Effector memory CD8-positive, alpha-beta T cell (primary cell): ENCODE measurements at places on chromosomes 1 and 21.

GRCh38 chr1:231395076-231395997 is 26.8 kb downstream of the EGLN1 start:
- peaks cover 60% of the 10 kb centered on the region for H3K4me1 ChIP-seq
- no peaks in the 10 kb centered on the region for H3K36me3 ChIP-seq
- no peak overlapping the region for H3K27ac ChIP-seq
- peak overlapping the region; percentile 13 for H3K4me3 ChIP-seq
- DNase-seq, result no peak

DNA sequence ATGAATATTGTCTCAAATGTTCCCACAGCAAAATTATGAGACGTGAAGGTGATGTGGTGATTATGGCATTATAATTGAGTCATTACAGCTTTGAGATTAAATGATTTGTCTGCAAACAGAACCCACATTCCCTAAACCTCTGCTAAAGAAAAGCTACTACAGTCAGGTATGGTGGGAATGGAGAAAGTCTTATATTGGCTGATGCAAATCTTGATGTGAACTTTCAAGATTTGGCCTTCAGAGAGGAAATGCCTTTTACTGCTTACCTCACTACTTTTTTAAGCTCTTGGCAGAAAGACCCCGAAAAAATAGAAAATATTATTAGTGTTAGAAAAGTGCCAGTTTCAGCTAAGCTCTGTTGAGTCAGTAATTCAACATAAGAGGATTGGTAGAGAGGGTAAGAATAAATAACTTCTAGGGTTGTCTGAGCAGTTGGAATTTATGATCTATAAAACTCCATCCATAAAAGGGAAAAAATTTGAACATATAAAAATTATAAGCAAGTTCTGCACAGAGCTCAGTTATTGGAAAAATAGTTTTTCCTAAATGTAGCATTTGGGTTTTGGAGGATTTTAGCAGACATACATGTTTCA is 47.8 kb upstream of the RGS5 start:
- no peaks in the 10 kb centered on the region for H3K4me1 ChIP-seq
- no peaks in the 10 kb centered on the region for H3K36me3 ChIP-seq
- H3K27ac ChIP-seq, result no peak overlapping the region
- H3K4me3 ChIP-seq, result no peak overlapping the region

DNA sequence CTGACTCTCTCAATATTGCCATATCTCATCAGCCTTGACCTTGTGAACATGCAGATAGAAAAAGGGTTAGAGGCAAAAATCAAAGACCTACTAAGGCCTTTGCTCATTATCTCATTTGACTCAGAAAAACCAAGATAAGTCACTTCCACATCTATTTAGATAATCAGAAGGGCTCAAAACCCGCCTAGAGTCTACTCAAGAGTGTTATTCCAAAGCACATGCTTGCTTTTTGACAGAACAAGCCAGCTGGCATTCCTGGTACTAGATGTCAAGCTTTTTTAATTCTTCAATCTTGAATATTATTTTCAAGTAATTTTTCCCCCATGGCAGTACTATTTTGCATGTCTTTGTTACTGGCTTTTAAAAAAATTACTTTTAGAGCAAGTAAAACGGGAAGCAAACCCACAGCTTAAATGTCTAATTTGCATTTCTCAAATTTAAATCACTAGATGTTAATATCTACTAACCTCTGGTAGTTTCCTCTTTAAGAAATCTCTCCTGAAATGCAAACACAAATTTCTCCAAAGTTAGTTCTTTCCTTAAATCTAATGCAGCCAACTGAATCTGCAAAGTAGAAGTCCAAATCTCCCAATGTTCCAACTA is 51.5 kb downstream of the APP start:
- H3K27me3 ChIP-seq, result no peaks in the 10 kb centered on the region
- DNase-seq, result no peak
- no peak overlapping the region for H3K27ac ChIP-seq
- no peaks in the 10 kb centered on the region for H3K4me1 ChIP-seq
- H3K4me3 ChIP-seq, result no peak overlapping the region

- H3K27ac ChIP-seq, result no peak overlapping the region
- H3K4me1 ChIP-seq, result peaks cover 2% of the 10 kb centered on the region
- H3K4me3 ChIP-seq, result no peak overlapping the region
- peaks cover 3% of the 10 kb centered on the region for H3K36me3 ChIP-seq
These were observed 760 bp upstream of the TINAGL1 start for GRCh38 chr1:31575369-31576140.

DNA sequence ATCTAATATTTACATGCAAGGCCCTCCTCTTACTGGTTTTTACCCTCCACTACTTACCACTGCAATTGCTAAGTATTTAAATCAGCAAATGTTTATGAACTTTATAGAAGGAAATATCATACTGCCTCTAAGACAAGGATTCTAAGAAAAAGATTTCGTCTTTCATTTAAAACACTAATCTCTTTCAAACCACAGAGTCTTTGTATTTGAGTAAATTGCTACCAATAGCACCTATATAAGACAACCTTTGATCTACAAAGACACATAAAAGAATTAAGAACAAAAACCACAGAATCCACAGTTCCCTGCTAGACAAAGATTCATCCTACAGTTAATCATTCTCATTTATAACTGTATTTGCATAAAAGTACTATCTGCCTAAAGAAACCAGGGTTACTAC is 37.6 kb downstream of the RNF115 start:
- H3K4me3 ChIP-seq, result no peak overlapping the region
- no peak for DNase-seq
- no peaks in the 10 kb centered on the region for H3K27me3 ChIP-seq
- peaks cover 29% of the 10 kb centered on the region for H3K36me3 ChIP-seq

DNA sequence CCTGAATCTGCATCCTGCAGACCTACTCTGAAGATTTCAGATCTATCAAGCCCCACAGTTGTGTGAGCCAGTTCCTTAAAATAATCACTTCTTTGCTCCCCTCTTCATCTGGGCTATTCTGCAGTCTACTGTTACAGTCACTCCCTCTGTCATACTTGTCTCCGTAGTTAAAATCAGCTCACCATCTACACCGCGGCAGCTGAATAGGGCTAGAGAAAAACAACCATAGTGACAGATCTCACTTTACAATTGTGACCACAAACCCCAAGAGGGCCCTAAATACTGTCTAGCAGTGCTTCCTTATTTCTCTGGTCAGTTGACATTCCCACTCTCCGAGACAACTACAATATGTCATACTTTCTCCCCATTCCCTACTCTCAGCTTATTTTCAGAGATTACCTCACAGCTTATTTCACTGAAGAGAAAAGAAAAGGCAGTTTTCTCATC is 12.9 kb downstream of the DESI2 start:
- H3K4me1 ChIP-seq, result peaks cover 19% of the 10 kb centered on the region
- no peaks in the 10 kb centered on the region for H3K27me3 ChIP-seq
- H3K27ac ChIP-seq, result no peak overlapping the region
- DNase-seq, result no peak
- no peaks in the 10 kb centered on the region for H3K36me3 ChIP-seq

DNA sequence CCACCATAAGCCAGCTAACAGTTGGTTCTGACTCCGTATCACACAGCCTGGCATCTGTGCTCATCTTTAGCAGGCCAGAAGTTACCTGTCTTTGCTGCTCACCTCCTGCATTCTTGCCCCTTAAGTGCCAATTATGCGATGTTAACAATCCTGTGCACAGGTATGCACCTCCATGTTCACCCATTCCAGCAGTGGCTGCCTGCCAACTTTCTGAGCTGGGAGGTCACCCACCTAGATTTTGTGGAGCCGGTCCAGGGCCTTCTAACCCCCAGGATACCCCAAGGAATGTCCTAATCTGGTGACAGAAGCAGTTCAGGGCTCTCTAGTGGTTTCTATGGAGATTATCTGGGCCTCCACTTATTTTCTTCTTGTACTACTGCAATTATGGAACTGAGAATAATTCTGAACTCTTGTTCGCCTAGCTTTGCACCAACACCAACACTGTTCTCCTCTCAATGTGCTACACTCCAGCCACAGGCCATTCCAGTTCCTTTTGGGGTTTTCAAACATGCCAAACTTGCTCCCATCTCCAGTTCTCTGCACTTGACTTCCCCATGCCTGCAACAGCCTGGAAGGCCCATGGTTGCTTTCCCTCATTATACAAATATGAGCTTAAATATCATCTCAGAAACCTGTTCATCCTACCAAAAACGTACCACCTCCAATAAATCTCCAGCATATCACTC is 9.0 kb downstream of the BCAR3 start:
- no peak overlapping the region for H3K27ac ChIP-seq
- no peak for DNase-seq
- no peak overlapping the region for H3K4me3 ChIP-seq
- H3K36me3 ChIP-seq, result no peaks in the 10 kb centered on the region
- no peaks in the 10 kb centered on the region for H3K4me1 ChIP-seq

DNA sequence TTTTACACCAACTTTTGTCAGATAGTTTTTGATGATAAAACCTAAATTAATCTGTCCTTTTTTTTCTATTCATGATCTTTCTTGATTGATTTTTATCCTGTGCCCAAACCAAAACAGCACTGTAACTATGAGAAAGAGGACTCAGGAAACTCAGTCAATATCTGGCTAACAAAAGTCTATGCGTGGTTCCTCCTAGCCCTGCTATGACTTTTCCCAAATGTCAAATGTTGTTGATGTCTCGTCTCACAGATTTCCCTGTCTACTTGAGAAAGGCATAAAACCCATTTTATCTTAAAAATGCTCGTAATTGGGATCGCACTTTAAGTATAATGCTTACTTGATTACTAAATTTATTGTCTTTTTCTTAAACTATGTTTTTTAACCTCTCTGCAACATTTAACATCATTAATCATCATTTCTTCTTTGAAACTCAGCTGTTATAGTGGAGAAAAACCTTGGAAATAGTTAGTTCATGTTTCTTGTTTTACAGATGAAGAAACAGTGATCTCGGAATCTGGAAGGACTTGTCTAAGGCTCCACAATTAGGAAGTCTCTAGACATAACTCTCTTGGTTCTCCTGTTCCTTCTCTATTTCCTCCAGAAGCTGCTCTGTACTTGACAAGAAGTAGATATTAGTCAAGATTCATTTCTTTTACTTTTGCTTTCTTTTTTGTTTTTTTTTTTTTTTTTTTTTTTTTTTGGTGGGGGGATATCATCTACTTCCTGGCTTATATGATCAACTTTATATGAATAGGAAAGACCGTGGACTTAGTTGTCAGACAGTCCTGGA is 26.2 kb upstream of the PTPRC start:
- H3K36me3 ChIP-seq, result peaks cover 20% of the 10 kb centered on the region
- H3K4me3 ChIP-seq, result peak overlapping the region; percentile 91
- H3K4me1 ChIP-seq, result peaks cover 54% of the 10 kb centered on the region
- peak overlapping the region; percentile 99 for H3K27ac ChIP-seq

- no peaks in the 10 kb centered on the region for H3K36me3 ChIP-seq
- no peak for DNase-seq
- peaks cover 10% of the 10 kb centered on the region for H3K4me1 ChIP-seq
- peaks cover 31% of the 10 kb centered on the region for H3K27me3 ChIP-seq
- no peak overlapping the region for H3K27ac ChIP-seq
These were observed 14.4 kb downstream of the INAVA start for GRCh38 chr1:200909071-200909470.

GRCh38 chr1:221919341-221919740 is 177.5 kb upstream of the DUSP10 start:
- H3K27me3 ChIP-seq, result no peaks in the 10 kb centered on the region
- H3K36me3 ChIP-seq, result no peaks in the 10 kb centered on the region
- no peak overlapping the region for H3K27ac ChIP-seq

DNA sequence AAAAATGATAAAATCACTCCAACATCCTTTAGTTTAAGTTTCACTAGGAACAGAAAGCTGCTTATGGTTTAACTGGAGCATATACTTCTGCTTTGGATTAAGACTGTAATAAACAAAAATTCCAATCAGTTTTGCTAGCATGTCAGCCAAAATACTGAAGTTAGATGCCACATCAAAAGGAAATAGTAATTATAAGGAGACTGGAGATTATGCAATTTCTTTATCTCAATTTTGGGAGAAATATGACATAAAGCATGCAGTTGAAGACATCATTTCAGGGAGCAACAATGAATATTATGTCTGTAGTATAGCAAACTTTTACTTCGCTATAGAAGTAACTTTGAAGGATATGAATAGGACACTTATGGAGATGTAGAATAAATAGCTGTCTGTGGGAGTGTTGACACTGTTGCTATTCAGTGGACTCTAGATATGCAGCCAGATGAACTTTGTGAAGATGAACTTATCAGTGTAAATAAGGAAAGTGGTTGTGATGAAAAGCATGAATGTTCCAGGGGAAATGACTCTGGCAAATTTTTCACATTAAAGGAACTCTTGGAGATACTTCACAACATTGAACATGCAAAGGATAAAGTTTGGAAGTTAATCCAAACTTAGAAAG is 107.8 kb downstream of the RABGAP1L start:
- no peaks in the 10 kb centered on the region for H3K27me3 ChIP-seq
- H3K4me3 ChIP-seq, result no peak overlapping the region
- peaks cover 4% of the 10 kb centered on the region for H3K4me1 ChIP-seq
- peaks cover 15% of the 10 kb centered on the region for H3K36me3 ChIP-seq
- H3K27ac ChIP-seq, result peak overlapping the region; percentile 1

DNA sequence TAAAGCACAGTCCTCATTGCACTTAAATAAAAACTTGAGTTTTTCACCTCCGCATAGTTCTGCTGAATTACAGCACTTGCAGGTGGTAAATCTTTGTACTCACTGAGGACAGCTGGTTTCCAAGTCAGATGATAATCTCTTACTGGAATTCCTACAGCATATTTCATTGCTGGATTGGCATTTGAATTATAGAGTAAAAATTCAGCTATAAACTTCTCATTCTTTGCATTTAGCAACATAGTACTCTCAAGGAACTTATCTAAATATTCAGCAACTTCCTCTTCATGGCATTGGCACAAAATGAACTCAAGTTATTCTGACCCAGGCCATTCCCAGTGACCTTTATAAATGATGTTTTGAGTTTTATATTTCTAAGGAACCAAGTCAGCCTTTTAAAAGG is 23.4 kb downstream of the GORAB start:
- H3K27me3 ChIP-seq, result no peaks in the 10 kb centered on the region
- peaks cover 4% of the 10 kb centered on the region for H3K4me1 ChIP-seq
- H3K4me3 ChIP-seq, result no peak overlapping the region

DNA sequence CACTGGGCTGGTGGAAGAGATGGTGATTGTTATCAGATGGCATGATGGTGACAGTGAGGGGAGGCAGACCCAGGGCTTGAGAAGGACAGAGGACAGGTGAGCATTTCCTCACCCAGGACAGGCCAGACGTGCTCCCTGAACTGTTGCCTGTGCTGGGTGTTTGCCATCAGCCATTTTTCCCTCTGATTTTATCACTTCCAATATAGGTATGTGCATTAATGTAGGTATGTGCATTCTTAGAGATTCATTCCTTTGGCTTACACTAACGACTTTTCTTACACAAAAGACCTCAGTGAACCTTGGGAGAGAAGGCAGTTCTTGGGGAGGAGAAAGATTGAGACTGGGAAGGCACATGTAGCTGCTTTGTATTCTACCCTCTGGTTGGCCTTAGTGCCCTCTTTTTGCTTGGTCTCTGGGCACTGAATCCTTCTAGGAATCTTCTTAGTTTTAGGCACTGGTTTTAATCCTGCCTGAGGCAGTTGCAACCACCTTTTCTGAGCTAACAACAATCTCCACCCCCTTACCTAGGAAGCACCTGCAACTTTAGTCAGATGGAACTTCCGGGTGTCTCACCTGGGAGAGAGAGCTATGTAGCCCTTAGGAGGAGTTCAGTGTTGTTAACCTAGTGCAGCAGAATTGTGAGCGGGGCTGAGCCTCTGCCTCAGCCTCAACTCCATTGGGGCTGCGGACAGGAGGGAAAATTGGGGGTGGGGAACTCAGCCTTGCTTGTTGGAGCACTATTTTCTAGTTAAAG is 30.9 kb downstream of the C1orf116 start:
- no peak overlapping the region for H3K4me3 ChIP-seq
- no peak for DNase-seq
- peaks cover 23% of the 10 kb centered on the region for H3K27me3 ChIP-seq
- H3K27ac ChIP-seq, result no peak overlapping the region
- no peaks in the 10 kb centered on the region for H3K36me3 ChIP-seq
- H3K4me1 ChIP-seq, result peaks cover 4% of the 10 kb centered on the region

GRCh38 chr1:225573216-225573615 is 79.7 kb downstream of the ENAH start:
- no peaks in the 10 kb centered on the region for H3K4me1 ChIP-seq
- H3K27ac ChIP-seq, result no peak overlapping the region
- H3K36me3 ChIP-seq, result no peaks in the 10 kb centered on the region
